ENCODE measurements at places on chromosomes 3 and 15.

- DNase-seq: no peak
Observed at GRCh38 chr15:70291305-70292075, 193.8 kb upstream of the TLE3 start.

GRCh38 chr3:28348265-28348628 lies 274 bp upstream of the ZCWPW2 start:
- no peak for DNase-seq

DNA sequence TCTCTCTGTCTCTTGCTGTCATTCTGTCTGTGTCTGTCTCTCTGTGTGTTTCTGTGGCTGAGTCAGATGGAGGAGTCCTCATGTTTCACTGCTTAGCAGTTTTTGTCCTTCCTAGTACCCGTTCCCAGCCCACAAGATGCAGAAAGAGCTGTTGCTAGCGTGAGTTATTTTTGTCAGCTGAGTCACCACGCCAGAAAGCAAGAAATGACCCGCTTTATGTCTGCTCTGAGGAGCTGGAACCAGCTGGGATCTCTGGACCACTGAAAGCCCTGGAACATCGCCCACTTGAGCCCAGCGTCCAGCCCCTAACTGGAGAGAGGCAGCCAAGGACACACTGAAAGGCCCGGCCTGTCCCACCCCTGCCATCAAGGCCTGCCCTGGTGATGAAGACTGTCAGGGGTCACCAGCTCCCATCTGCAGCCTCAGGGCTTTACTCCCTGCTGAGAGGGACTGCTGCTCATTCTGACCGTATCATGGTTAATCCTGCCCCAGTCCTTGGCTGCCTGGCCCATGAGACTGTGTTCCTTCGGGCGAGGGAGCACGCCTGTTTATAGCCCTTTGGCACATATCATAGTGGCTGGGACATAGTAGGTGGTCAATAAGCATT lies 101.7 kb upstream of the TPM1 start:
- DNase-seq: peak; percentile 94

DNA sequence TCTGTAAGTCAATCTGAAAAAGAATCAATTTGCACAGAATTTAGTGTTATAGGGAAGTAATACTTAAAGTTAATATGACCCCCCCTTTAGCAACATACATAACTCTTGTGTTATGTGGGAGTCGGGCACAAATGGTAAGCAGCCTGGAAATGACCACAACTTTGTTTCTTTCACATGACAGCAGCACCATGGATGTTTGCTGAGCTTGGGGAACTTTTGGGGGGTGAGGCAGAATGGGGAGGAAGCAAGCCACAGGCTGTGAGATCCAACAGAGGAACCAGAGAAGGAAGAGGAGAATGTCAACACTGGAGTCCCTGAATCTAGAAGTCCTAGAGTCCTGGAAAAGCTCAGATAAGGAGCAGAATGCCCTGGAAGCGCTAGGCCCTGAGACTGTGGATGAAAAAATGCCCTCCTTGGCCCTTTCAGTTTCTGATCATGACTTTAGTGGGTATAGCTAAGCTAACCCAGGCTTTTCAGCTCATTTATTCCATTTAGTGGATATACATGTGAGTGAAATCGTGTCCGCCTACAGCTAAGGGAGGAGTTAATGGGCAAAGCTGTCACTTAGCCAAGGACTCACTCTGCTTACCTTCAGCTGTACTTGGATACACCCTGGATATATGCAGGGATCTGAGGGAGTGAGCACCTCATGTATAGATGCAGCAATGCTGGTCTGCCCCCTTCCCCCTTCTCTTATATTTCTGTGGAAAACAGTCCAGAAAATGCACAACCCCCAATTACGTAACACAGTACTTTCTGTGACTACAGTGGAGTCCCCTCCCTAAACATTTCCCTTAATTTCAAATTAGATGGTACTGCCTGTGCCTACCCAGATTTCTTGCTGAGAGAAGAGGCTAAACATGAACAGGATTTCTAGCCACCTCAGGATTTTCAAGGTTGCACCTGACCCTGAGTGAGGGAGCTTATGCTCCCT lies 39.1 kb downstream of the CFAP91 start:
- no peak for DNase-seq

DNA sequence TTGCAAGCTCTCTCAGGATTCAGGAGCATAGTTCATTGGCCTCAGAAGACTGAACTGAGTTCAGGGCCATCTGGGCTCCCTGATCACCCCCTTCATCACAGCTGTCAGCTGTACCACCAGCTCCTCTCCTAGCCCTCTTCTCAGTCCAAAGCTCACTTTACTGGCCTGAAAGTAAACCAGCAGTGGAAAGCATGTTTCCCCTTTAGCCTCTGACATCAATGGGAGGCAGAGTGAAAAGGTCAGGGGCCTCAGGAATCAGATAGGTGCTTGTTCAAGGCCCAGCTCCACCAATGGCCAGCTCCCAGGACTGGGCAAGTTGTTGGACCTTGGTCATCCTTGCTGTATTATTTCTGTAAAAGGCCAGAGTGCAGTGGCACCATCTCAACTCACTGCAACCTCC lies 223.4 kb downstream of the TLE3 start:
- no peak for DNase-seq

DNA sequence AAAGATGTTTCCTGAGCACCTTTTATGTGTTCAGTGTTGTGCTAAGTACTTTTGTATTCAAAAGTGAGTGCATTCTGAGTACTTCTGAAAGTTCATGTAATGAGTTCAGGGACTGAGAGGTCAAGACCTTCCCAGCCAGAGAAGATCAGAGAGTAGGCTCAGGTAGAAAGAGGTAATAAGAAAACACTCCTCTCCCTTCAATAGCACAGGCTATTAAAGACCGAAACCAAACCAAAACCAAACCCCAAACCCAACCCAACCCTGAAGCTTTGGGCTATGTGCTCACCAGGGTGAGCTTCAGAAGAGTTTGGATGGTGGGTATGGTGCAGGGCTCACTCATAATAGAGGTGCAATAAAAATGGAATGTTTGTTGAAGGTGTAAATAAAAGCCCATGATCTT lies 76.7 kb upstream of the FAM3D start:
- no peak for DNase-seq

- DNase-seq: peak; percentile 41
Observed at GRCh38 chr3:142987080-142987700, 14.2 kb upstream of the U2SURP start.

Measured in HCEC 1CT (cell line).